ENCODE measurements at places on chromosomes 6 and 20.

GRCh38 chr20:20462185-20462584, 94.3 kb downstream of the INSM1 start:
- H3K36me3 ChIP-seq, result no peaks in the 10 kb centered on the region
- DNase-seq, result no peak
- H3K27ac ChIP-seq, result no peak overlapping the region
- no peaks in the 10 kb centered on the region for H3K4me1 ChIP-seq

DNA sequence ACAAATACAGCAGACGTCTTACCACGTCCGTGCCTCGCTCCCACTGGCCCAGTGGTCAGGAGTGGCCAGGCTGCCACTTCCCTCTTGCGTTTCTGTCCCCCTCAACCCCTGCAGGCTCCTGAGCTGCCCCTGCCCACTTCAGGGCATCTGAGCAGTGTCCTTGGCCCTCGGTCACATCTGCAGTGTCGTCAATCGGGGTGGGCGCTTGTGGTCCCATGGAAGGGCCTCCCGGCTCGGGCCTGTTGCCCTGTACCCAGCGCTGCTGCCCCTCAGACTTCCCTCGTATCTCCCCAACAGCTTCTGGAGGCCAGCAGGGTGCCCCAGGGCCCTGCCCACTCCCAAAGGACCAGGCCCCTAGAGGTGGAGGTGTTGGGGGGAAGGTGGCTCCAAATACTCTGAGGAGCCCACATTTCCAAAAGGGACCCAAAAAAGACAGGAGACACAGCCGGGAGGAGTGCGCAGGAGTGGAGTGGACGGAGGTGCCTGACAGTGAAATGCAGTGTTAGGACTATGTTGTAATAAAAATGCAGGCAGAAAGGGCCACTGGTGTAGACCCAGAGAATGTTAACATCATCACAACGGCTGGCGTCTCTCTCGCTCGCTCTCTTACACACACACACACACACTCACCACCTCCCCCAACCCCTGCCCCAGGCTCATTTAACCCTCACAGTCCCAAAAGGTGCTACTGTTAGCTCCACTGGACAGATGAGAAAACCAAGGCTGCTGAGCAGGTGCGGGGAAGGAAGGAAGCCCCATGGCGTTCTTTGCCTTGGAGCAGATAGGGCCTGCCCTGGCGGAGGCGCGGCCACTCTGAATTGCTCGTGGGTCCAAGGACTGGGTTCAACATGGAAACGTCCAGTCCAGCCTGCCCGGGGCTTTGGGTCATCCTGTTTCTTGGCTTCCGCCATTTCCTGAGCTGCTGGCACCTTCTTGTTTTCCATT, 343.9 kb downstream of the ZFAND3 start:
- no peak for DNase-seq
- H3K27me3 ChIP-seq, result no peaks in the 10 kb centered on the region
- H3K4me1 ChIP-seq, result no peaks in the 10 kb centered on the region
- H3K36me3 ChIP-seq, result no peaks in the 10 kb centered on the region
- H3K4me3 ChIP-seq, result no peak overlapping the region

GRCh38 chr6:149888093-149888492, 9.8 kb downstream of the RAET1E start:
- peaks cover 60% of the 10 kb centered on the region for H3K4me1 ChIP-seq
- no peak overlapping the region for H3K4me3 ChIP-seq
- H3K27me3 ChIP-seq, result no peaks in the 10 kb centered on the region

DNA sequence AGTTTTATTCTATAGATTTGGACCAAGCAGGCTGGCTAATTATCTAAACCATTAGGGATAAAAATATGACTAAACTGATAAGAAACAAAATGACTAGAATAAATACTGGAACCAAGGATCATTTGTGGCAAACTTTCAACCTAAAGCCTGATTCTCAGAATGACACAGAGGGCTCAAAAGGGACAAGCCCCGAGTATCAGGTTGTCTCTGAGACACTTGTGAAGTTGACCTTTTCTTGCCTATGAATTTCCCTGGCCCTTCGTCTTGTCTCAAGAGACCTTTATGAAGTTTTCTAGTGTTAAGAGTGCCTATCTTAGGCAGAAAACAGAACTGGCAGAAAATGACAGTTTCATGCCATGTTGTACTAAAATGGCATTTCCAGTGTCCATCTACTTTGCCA, 68.3 kb downstream of the IMPG1 start:
- H3K4me3 ChIP-seq, result no peak overlapping the region
- no peak for DNase-seq
- no peaks in the 10 kb centered on the region for H3K27me3 ChIP-seq
- H3K4me1 ChIP-seq, result no peaks in the 10 kb centered on the region
- no peaks in the 10 kb centered on the region for H3K36me3 ChIP-seq

GRCh38 chr6:160129881-160130615, 8.4 kb downstream of the SLC22A1 start:
- no peak for DNase-seq
- no peaks in the 10 kb centered on the region for H3K4me1 ChIP-seq
- no peaks in the 10 kb centered on the region for H3K36me3 ChIP-seq

DNA sequence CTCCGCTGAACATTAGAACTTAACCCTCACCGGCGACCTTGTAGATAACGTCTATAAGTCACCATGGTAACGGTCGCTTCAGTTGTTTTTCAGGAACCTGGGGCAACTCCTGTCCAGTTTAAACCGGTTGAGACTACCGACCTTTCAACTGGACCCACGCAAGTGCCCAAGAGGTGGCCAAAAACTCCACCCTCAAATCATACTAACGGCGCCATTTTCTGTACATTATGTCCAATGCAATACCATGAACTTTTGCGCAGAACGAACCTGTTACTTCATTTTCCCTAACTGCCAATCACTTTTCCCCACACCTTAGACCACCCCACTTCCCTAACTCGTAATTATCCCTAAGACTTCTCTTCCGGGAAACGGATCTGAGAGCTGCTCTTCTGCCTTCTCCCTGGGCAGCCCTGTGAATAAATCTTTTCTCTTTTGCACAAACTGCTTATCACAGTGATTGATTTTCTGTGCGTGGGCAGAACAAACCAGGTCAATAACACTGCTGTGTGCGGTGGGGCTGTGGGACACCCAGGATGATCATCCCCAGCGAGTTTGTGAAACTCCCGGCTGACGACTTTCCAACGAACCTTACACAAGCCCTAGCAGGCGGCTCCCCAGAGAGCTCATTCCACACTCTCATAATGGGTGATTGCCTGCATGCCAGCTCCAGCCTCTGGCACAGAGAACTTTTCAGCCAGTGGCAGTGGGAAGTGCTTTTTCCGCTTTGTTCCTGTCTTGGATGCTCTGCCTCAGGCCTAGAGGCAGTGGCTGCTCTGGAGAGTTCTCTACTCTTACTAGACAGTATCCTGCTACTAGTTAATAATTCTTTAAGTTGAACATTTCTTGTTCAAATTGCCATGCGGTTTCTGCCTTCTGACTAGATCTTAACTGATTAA, 28.6 kb downstream of the GPX5 start:
- H3K4me1 ChIP-seq, result no peaks in the 10 kb centered on the region
- peaks cover 16% of the 10 kb centered on the region for H3K27me3 ChIP-seq
- no peak for DNase-seq
- H3K4me3 ChIP-seq, result no peak overlapping the region

DNA sequence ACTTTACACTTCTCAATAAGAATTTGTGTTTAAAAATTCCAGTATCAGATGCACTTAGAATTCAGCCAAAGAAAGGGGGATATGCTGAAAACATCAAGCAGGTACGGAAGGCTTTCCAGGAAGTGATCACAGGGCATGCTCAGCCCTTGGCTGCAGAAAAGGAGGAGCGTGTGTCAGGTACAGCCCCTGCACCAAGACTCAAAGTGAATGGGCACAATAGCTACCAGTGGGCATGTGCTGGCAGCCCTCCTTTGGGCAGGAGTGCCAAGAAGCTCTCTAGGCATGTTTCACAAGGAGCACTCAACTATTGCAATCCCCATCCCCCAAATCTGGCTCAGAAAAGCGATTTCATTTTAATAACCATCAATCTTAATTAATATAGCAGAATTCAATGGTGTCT, 298.8 kb downstream of the GMDS start:
- H3K4me1 ChIP-seq, result no peaks in the 10 kb centered on the region
- no peak overlapping the region for H3K4me3 ChIP-seq
- H3K27me3 ChIP-seq, result no peaks in the 10 kb centered on the region
- DNase-seq, result no peak

- no peak overlapping the region for H3K4me3 ChIP-seq
- no peaks in the 10 kb centered on the region for H3K27me3 ChIP-seq
- no peak overlapping the region for H3K27ac ChIP-seq
- no peak for DNase-seq
- H3K4me1 ChIP-seq, result no peaks in the 10 kb centered on the region
Observed at GRCh38 chr6:162404951-162405350, 322.6 kb downstream of the PRKN start.

DNA sequence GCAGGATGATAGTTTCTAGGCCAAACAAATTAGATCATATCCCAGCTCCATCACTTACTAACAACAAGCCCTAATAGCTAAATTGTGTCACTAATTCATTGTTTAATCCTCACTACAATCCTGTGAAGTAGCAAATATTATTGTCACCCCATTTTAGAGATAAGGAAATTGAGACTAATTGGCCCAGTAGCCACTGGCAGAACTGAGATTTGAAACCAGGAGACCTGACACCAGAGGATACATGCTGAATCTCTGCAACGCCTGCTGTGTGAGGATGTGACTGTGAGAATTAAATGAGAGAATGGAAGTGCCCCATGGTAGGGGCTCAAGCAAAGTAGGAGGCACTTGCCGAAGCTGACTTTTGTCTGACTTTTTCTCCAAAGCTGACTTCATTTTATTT, 124.3 kb upstream of the CITED2 start:
- H3K36me3 ChIP-seq, result no peaks in the 10 kb centered on the region
- no peak overlapping the region for H3K27ac ChIP-seq
- no peak for DNase-seq
- H3K27me3 ChIP-seq, result no peaks in the 10 kb centered on the region
- no peak overlapping the region for H3K4me3 ChIP-seq
- H3K4me1 ChIP-seq, result no peaks in the 10 kb centered on the region

All from RWPE2 (cell line).